ENCODE measurements at places on chromosomes 11 and 22.

DNA sequence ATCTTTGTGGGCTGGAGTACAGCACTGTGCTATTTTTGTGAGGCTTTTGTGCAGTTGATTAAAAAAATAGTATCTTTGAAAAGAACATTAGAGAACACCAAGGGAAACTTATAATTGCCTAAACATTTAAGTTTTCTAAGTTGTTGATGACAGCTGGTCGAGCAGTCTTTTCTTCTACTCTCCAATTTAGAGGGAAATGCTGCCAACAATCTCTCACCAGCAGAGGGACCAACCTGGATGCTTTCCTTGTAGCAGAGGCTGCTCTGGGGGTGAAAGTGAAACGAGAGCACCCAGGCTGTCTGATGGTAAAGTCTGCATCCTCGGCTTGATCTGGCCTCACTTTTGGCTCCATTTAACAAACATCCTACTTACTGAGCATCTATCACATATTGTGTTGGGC is 1286.5 kb upstream of the TENM4 start:
- no peak for DNase-seq

DNA sequence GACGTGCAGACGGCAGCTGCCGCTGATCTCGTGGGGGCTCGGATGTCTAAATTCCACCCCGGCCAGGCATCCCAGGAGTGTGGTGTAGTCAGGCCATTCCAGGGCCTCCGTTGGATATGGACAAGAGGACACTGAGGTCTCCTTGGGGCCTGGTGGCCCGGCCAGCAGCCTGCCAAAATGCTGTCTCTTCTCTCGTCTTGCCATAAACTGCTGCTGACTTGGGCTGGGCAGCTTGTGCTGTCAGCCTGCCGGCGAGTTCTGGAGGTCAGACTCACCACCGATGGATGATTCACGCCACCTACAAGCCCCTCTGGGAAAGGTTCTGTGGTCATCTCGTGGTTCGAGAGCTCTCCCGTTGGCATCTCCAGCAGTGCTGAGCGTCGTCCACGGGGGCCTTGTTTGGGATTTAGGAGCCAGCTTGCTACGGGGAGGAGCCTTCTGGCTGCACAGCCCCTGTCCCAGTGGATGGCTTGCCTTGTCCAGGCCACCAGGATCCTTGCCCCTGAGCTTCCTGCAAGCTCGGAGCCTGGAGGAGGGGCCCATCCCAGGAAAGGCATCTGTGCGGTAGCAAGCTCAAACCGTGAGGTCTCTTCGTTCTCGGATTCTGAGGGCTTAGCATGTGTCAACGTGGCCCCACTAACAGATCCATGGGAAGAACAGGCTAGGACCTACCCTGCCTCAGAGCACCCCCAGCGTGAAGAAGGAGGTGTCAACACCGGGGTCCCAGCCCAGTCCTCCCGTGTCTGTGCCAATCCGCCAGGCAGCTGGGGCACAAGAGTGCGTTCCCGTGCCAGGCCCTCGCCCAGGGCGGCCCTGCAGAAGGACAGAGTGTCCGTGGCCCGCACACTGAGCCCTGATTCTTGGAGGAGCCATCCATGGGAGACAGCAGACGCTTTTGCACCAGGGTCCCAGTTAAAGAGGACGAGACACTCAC is 1114.1 kb downstream of the BRD1 start:
- no peak for DNase-seq

DNA sequence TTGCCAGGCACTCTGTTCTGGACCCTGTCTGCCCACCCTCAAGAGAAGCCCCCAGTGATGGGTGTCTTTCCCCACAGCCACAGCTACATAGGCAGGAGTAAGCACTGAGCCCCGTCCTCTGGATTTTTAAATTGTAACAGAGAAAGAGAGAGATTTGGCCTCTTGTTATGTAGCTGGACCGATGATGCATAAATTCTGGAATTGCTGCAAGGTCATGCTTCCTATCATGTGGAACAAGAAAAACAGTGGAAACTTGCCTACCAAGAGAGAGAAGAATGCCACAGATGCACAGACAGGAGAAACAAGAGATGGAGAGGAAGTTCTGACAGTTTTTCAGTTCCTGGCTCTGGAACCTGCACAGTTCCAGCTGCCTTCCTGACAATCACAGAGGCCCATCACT is 150.2 kb downstream of the ETS1 start:
- no peak for DNase-seq

DNA sequence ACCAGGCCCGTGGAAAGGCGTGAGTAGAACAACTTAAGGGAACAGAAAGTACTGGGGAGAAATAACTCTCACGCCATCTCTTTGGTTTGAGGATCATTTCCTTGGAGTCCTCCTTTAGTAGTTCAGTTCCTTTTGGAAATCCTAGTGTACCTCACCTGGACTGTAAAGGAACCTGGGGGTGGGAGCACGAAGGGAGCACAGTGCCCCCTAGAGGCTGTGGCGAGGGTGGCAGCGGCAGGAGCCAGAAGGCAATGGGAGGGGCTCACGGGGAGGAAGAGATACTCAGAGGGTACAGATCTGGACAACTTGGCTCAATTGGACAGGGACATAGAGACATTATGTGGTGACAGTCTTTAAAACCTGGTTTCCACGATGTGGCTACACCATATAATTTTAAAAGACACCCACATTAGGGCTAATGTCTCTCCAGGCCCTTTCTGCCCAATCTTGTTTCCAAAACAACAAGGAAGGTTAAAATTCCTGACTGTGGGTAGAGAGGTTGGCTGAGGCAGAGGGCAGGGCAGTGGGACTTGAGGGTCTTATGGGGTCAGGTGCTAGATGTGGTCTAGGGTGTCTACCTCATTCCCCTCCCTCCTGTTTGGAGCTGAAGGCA is 87.0 kb downstream of the CSNK2A3 start:
- no peak for DNase-seq

GRCh38 chr11:85698195-85698594 is 12.2 kb upstream of the CCDC89 start:
- DNase-seq = no peak

GRCh38 chr11:110349138-110349996 is 53.0 kb upstream of the RDX start:
- no peak for DNase-seq

DNA sequence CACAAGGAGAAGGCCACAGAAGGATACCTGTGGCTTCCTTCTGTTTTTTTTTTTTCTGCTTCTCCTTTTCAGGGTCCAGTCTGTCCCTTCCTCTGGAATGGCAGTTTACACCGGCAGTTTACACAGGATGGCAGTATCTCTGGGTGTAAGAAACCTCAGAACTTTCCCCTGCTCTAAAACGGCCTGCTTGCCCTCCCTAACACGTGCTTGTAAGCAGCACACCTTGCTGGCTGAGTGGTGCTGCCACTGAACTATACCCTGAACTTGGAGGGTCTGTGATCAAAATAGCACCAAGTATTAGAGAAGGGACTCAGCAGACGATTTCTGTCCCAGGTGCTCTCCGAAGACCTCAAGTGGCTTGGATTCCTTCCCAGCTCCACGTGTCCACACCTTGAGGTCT is 904 bp upstream of the OPCML start:
- no peak for DNase-seq

GRCh38 chr11:107957109-107957588 is 28.9 kb downstream of the RAB39A start:
- no peak for DNase-seq

DNA sequence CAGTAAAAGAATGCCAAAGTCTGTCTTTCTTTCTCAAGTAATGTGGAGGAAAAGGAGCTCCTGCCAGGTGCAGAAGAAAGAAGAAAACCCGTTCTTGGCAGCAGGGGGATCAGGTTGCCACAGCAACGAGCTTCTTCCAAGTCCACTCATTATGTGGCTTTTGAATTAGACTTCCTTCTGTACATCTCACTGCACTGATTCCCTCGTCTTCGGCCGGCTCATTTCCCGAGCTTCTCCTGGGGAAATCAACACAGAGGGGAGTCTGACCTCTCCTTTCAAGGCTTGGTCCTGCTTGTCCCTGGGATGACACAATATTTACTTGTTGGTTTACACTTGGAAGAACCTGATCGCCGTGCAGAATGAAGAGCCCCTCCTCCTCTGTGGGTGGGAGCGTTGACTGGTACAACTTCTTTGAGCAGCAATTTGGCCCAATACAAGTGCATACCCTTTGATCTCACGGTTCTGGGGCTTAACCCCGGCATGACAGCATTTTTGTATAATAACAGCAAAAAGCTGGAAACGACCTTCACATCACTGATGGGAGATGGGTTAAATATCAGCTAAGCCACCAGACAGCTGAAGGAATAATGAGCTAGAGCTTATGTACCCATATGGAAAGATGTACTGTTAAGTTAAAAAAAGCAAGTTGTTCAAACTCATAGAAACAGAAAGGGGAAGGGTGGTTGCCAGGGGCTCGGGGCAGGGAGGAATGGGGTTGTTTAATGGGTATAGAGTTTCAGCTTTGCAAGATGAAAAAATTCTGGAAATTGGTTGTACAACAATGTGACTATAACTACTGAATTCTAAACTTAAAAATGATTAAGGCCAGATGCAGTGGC is 35.4 kb downstream of the MCHR1 start:
- no peak for DNase-seq

GRCh38 chr11:18108254-18108653 is 2.4 kb upstream of the SAAL1 start:
- no peak for DNase-seq

DNA sequence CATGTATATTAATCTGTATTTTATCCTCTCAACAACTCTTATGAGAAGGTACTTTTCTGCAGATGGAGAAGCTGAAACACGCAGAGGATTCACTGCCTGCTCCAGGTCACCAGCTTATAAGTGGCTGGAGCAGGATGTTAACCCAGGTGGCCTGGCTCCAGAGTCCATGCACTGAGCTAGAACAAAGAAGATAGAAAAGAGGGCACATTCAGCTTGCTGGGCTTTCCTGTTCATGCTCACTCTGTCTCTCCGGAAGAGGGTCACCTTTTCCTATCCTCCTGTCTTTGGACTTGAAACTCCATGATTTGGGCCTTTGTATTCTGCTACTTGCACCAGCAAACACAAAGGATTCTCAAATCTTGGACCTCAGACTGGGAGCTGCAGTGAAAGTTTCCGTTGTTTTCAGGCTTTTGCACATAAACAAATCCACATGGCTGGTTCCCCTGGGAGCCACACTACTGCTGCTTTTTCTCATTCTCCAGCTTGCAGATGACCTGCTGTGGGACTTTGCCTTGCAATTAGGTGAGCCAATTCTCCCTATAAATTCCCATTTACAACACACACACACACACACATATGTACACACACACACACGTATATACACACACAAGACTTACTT is 117.3 kb upstream of the GRK3 start:
- no peak for DNase-seq

DNA sequence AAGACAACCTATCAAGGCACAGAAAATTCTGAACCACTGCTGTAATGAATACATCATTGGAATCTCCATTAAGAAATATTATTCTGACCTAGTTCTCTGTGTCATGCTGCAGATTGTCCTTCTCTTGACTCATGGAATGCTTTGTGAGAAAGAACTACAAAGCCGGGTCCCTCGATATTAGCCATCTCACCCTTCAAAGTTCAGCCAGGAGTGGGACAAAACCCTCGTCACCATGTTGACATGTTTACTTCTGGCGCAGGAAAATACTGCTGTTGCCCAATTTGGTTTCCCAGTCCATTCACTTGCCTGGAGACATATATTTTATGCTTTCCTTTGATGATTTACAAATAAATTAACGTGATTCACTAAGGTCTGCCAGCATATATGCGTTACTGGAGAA is 10.9 kb upstream of the WT1 start:
- no peak for DNase-seq

DNA sequence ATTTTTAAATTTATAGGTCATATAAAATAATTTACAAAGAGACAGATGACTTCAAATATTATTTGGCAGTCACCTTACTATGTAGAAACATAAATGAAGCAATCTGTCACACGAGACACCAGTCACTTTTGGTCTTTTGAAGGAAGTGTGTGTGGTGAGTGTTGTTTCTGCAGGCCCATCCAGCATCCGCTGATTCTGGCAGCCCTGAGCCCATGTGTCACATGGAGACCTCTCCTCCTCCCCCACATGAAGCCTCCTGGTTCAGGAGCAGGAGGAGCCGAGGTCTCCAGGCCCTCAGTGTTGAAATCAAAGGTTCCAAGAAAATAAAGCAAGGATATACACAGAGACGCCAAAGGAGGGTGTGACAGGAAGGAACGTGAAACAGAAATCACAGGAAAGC is 60.1 kb downstream of the ARFGAP3 start:
- DNase-seq = no peak

- DNase-seq = no peak
These were observed 36.6 kb upstream of the MUC15 start for GRCh38 chr11:26608507-26609146.

GRCh38 chr22:38250643-38251340 is 22.0 kb downstream of the TMEM184B start:
- no peak for DNase-seq

GRCh38 chr11:35257281-35257680 is 118.3 kb downstream of the CD44 start:
- no peak for DNase-seq

- DNase-seq = no peak
These were observed 4.9 kb downstream of the HTATIP2 start for GRCh38 chr11:20368438-20368837.

- DNase-seq = no peak
These were observed 5.8 kb downstream of the RAB38 start for GRCh38 chr11:88169471-88169870.

DNA sequence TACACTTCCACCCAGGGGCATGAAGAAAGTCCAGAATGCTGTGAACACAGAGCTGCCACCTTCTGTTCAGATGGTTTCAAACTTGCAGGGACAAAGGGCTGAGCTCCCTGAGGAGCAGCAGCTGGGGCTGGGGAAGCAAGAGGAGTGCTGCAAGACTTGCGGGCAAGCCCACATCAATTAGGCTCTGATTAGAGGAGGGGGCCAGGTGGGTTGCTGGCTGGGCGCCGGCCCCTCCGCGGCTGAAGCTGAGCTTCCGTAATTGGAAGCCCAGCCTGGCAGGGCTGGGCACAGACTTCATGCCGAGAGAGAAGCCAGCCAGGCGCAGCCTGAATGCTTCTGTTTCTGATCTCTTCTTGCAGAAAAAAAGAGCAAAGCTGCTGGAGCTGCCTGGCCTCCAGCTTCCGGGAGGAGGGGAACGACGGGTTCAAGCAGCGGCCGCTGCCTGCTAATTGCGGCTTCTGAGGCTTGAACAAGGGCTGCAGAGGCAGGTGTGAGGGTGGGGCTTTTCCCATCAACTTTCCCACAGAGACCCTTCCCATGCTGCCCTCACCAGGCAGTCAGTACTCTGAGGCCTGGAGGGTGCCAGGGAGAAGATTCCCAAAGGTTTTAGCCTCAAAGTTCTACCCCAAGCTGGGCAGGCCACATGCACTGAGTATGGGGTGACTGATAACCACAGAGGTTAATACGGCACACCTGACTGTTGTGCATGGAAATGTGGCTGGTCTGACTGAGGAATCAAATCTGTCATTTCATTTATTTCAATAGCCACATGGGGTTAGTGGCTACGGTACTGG is 91.1 kb upstream of the LMO1 start:
- no peak for DNase-seq

- no peak for DNase-seq
These were observed 697.9 kb upstream of the ANO5 start for GRCh38 chr11:21494946-21495345.

GRCh38 chr22:37544955-37545702 is 15.2 kb upstream of the CDC42EP1 start:
- peak; percentile 9 for DNase-seq
